ENCODE measurements at places on chromosomes 11 and 22.

GRCh38 chr11:32885556-32885955 is 7.1 kb upstream of the QSER1 start:
- no peak for DNase-seq

- no peak for DNase-seq
Measured at GRCh38 chr11:94766713-94767206, 1.4 kb upstream of the AMOTL1 start.

DNA sequence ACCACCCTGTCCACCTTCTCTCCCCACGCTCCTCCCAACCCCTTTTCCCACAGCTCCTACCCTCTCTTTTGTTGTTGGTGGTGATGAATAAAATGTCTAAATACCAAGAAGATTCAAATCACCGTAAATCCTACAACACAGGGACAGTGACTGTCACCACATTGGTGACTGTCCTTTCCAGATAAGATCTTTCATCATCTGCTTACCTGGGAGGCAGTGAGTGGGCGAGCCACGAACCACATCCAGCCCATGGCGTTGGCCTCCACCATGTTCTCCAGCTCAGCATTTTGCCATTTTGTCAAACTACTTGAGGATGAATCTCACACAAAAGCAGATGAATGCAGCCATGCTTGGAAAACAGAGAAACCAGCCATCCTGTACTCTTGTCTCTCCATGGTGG is 6.7 kb upstream of the CYTH4 start:
- no peak for DNase-seq

DNA sequence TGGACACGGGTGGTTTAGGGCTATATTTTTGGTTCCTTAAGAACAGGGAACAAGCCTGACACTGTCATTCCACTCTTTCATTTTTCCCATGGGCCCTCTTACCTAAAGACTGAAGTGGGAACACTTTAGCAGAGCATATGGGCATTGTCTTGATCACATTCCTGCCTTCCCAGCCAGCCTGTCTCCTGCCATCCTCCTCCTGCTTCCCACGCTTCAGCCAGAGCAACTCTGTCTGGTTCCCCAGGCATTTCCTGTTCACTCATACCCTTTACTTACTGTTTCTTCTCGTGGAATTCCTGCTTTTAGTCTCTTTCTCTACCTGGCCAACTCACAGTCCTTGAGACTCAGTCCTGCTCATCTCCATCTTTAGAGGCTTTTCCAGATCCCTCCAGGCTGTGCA is 22.8 kb downstream of the MRPL16 start:
- DNase-seq: no peak

DNA sequence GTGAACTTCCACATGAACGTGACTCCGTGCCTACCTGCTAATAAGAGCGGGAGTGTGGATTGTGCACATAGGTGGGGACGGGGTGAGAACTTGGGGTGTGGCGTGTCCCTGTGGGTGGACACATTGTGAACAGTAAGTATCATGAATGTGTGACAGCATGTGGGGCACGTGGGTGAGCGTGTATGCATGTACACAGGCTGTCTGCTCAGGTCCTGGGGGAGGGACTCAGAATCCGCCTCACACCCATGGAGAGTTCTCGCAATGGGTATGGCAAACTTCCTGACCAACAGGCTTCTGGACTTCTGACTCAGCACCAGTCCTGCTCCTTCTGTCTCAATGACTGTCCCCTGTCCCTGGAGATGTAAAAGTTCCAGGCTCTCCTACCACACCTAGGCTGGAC is 222.9 kb downstream of the ST3GAL4 start:
- DNase-seq: no peak

GRCh38 chr22:44004104-44004460 is 20.0 kb upstream of the PARVB start:
- DNase-seq: no peak

DNA sequence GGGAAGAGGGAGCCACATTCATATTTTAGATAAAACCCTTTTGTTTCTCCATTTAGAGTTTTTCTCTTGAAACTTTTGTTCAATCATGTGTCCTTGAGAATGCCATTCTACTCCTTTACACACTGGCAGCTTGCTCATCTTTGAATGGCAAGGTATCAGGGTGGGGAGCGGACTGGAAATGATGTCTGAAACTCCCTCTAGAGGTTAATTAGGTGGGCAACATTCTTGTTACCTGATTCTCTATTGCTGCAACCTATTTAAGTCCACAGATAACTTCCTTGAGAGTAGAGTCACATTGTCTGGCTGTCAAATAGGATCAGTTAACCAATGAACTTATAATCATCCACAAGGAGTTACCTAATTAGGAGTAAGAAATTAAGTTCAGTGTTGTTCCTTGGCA is 533.6 kb upstream of the API5 start:
- DNase-seq: no peak

- DNase-seq: no peak
Measured at GRCh38 chr22:28597665-28598064, 82.0 kb downstream of the TTC28 start.

GRCh38 chr11:71562120-71562519 is 3.2 kb upstream of the KRTAP5-10 start:
- DNase-seq: no peak

DNA sequence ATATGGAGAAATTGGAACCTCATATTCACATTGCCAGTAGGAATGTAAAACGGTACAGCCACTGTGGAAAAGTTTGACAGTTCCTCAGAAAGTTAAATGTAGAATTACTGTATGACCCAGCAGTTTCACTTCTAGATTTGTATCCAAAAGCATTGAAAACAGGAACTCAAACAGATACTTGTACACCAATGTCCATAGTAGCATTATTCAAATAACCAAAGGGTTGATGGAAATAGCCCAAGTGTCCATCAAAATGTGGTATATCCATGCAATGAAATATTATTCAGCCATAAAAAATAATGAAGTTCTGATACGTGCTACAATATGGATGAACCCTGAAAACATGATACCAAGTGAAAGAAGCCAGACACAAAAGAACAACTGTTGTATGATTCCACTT is 17.8 kb downstream of the PRRG4 start:
- DNase-seq: no peak

DNA sequence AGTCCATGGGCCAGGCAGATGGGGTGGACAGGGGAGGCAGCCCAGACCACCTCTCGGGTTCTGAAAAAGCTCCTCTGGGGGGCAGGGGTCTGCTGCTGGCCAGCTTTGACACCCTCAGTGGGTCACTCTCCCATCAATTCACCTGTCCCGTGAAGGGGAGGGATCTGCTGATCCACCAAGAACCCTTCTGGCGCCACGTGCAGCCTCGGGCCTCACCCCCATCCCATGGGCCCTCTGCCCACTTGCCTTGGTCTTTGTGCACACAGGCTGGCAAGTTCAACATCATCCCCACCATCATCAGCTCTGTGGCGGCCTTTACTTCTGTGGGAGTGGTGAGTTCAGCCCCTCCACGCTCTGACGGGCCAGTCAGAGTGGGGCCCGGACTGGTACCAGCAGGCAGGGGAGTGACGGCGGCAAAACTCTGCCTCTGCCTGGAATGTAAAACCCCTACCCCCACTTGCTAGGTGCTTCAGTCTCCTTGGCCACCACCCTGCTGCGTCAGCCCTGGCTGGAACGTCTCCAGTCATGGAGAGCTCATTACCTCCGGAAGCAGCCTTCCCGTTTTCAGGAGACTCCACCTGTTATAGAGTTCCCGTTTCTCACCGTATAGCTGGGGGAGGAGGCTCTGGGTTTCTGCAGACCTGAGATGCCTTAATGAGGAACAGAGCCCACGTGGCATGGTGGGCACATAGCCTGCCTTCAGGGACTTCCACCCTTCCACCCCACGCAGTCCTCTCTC is 12.7 kb downstream of the PRG3 start:
- DNase-seq: no peak

DNA sequence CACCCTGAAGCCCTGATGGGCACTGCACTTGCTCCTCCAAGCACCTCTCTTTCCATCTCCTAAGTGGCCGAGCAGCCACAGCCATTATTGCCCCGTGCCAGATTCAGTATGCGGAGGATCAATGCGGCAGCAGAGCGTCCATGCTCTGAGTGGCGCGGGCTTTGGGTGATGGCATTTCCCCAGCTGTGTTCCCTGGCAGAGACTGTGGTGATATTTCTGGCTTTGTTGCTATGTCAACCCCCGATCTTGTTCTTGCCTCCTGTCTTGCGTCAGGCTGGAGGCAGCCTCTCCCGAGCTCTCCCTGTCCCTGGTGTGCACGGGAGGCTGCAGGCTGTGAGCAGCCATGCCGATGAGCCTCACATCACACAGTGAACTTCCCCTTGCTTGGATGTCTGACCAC is 1018.6 kb downstream of the TBC1D22A start:
- no peak for DNase-seq

GRCh38 chr11:1946812-1947484 is at the start of gene MRPL23:
TSS of gene MRPL23 (plus strand) at chr11:1947332. CDS start at chr11:1947363, 31 bp downstream.
- DNase-seq: peak; percentile 16

DNA sequence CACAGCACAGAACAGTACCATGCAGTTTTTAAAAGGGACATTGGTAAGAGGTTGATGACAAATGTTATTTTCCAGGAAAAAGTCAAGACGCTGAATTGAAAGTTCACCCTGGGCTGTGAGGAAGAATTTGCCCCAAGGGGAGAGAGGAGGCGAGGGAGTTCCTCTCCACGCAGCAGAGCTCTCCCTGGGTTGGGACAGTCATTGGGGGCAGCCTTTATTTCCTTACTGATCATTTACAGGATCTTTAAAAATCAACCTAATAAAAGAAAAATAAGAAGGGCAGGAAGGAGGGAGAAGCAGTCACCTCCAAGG is 49.9 kb upstream of the WNT7B start:
- no peak for DNase-seq

DNA sequence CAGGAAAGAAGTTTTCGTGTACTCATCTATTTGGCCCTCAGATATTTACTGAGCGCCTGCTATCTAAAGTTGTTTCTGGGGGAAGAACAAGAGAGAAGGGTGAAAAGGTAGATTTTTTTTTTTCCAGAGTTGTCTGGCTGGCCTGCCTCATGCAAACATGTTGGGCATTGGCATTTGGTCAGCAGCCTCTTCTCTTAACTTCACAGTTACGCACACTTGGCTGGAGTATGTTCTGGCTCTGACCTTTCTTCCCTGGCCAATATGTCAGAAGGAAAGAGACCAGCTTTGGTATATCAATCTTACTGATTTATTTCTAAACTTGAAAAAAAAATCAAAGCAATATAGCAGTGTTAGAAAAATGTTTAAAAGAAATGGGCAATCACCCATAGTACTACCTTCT is 54.2 kb upstream of the GRAMD1B start:
- DNase-seq: no peak

GRCh38 chr11:80613655-80614054 is 1172.8 kb upstream of the TENM4 start:
- DNase-seq: no peak

DNA sequence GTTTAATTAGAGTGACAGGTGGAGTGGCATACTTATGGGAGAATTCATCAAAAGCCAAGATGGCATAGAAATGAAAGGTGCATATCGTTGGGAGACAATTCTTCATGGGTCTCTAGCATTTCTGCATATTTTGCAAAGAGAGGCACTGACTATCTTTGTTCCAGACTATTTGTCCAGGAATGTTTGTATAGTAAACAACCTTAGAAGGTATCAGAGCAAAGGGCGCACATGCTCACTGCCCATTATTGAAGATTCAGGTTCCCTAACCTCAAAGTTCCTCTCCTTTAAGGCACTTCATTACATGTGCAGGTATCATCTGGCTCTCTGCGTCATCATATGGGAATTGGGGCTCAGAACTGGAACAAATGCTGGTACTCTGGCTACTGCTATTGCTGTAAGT is 4.7 kb upstream of the NEU3 start:
- no peak for DNase-seq

DNA sequence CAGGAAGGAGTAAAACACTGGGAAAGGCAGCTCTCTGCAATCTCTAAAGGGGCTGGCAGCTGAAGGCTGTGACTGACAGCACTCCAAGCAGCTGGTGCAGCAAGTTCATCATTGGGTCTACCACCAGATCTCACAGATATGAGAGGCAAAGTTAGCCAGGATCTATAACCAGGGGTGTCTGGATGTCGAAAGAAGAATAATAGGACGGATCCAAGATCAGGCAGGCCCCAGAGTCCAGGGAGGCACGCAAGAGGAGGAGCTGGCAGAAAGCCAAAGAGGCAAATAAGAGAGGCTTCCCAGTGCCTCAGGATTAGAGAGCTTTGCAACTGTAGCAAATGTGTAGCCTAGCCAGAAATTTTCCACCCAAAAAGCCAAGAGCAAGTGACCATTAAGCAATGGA is 77.1 kb downstream of the RBMXL2 start:
- no peak for DNase-seq

DNA sequence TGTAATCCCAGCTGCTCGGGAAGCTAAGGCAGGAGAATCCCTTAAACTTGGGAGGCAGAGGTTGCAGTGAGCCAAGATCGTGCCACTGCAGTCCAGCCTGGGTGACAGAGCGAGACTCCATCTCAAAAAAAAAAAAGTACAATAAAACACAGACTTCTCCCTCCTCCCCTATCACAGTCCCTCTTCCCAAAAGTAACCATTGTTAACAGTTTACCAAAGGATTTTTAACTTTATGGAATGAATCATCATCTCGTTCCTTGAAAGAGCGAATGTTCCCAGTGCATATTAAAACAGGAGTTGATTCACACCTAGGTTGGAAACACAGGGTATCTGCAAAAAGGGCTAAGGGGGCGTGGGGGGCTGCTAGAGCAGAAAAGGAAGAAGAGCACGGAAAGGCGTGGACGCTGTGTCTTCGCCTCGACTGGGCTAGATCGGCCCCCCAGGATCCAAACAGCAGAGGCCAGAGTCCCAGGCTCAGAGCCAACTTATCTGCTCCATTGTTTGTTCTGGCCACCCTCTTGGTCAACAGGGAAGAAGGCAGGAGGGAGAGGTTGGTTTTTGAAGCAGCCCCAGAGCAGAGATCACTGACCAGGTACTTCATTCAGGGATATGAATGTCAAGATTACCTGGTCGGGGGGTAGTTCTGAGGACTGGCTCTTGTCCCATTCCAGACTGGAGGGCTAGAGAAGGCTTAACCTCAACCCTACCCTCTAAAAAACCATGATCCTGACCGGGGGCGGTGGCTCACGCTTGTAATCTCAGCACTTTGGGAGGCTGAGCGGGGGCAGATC is 2.1 kb upstream of the AHNAK start:
- DNase-seq: no peak

- no peak for DNase-seq
Measured at GRCh38 chr22:27125539-27125938, 468.2 kb downstream of the MIAT start.

DNA sequence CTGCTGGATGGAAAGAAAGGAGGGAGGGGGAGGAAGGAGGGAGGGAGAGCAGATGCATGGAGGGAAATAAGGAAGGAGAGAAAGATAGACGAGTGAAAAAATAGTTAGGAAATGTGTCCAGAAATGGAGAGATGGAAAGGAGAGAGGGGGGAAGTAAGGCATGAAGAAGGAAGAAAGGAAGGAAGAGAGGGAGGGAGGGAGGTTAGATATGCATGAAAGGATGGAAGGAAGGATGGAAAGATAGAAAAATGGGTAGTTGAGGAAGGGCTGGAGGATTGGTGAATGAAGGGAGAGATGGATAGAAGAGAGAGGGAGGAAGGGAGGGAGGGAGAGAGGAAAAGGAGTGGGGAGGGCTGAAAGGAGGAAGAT is 19.6 kb downstream of the LINC01488 start:
- no peak for DNase-seq

GRCh38 chr11:102853956-102854355 is 10.5 kb upstream of the MMP3 start:
- DNase-seq: no peak
